Cortex of kidney (tissue), 1 donor: ENCODE measurements at places on chromosomes 6 and 20.

- no peak for DNase-seq
Observed at GRCh38 chr6:138157986-138158638, 3.6 kb upstream of the ARFGEF3 start.

DNA sequence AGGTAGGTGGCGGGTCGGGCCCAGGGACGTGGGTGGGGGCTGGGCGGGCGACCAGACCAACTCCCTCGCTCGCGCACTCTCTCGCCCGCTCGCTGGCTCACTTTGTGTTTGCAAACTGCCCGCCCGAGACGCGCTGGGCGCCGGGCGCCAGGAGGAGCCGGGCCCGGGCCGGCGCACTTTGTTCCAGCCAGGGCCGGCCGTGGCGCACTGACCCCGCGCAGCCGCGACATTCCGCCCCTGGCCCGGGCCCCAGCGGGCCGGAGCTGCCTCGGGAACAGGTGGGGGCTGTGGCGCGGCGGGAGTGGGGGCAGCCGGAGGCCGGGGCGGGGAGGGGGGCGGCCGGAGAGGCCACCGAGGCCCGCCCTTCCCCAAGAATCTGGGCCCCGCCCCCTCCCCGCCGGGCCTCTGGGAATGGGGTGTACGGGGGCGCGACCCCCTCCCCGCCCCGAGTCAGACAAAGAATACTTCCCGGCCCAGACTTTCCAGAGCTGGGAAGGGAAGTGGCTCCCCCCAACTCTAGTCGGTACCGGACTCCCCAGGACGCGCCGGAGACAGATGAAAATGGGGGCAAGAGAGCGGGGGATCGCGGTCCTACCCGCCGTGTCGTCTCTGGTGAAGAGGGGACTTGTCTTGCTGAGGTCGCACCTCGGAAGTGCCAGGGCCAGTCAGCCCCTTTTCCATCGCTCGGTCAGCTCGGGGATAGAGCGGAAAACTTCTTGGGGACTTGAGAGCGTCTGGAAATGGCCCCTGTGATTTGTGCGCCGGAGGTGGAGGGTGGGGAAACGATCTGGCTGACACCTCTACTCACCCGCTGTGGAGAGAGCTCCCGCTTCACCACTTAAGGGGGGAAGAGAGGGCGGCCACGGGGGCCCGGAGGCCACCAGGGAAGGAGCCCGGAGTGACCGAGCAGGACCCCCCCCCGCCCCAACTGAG, 951 bp downstream of the FOXP4 start:
- DNase-seq = no peak

DNA sequence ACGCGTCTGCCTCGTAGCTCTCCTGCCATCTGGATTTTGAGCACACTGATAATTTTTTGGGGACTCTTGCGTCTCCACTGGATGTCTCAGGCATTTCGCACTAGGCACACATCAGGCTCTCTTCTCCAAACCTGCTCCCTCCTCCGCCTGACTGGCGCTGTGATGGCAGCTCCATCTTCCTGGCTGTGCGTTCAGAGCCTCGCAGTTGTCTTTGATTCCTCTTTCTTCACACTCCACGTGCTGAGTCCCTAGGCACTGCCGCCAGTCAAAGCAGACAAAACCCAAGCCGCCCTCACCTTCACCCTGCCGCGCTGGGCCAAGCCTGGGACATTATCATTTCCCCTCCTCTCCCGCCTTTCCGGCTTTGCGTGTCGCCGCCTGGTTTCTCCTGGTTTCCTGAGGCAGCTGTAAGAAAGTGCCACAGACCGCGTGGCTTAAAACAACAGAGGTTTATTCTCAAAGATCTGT, 778 bp downstream of the PSMG4 start:
- no peak for DNase-seq

- DNase-seq = no peak
Observed at GRCh38 chr6:157282284-157282683, 41.0 kb downstream of the TMEM242 start.

DNA sequence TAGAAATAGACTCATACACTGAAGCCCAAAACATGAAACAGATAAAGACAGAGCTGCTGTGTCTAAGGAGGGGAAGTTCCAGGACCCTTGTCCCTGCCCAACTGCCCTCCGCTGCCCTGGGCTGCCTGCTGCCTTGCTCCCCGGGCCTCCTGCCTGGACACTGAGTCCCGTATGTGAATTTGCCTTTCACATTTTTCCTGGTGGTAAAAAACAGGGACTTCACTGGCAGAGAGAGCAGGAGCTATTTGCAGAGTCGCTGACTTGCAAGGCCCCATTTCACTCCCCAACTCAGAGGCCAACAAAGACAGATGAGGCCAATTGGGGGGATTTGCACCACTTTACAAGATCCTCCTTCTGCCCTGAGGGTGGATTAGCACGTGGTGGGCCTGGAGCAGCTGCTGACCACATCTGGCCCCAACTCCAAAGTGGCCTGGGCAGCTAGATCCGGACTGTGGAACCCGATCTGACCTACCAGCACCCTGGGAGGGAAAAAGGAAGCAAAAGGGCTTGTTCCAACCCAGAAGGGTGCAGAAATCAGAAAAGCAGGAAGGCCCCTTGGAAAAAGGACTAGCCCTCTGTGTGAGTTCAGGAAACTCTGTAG, 61.4 kb downstream of the NOL4L start:
- DNase-seq = no peak

- DNase-seq = no peak
Observed at GRCh38 chr6:53879608-53880007, 84.8 kb downstream of the LRRC1 start.

- DNase-seq = no peak
Observed at GRCh38 chr6:82381278-82381677, 17.7 kb downstream of the TPBG start.

DNA sequence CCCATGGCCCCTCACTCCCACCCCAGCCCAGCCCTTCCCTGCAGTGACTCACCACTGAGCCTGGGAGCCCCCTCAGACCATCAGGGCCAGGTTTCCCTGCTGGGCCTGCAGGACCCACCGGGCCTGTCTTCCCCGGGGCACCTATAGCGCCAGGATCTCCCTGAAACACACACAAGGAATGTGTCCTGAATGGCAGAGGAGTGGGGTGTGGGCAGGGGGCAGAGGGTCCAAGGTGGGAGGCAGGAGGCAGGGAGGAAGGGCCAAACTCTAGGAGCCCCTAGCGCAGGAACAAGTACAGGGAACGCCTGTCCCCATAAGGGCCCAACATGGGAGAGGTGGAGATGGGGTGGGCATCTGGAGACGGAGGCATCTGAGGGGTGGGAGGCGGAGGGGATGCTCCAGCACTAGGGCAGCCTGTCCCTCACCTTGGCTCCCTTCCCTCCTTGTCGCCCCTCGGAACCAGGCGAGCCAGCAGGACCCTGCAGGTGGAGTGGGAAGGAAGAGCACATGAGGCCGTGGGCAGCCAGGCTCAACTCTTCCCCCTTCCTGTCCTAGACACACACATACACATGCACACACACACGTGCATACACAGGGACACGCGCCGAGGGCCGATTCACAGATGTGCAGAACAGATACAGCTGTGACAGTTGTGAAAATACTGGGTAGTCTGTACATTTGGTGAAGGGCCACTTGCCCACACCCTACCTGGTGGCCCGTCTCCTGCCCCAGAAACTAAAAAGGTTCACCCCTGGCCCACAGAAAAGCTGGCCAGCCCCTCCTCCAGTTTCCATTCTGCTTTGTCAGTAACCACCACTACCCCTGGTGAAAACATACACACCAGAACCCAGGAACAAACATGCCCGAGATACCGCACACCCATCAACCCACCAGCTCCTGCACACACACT, 24.6 kb downstream of the COL11A2 start:
- DNase-seq = no peak

- no peak for DNase-seq
Observed at GRCh38 chr6:5481033-5481432, 219.7 kb downstream of the FARS2 start.

DNA sequence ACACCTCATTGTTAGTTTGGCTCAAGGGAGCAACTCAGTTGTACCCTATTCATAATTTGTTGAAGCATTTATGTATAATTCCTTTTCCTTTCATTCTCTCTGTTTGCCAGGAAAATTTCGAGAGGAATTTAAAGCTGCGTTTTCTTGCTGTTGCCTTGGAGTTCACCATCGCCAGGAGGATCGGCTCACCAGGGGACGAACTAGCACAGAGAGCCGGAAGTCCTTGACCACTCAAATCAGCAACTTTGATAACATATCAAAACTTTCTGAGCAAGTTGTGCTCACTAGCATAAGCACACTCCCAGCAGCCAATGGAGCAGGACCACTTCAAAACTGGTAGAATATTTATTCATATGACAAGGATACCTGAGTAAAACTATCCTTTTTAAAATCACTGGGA, 45.2 kb upstream of the GFRAL start:
- no peak for DNase-seq

- DNase-seq = no peak
Observed at GRCh38 chr6:123638865-123639264, 2.1 kb upstream of the TRDN start.

DNA sequence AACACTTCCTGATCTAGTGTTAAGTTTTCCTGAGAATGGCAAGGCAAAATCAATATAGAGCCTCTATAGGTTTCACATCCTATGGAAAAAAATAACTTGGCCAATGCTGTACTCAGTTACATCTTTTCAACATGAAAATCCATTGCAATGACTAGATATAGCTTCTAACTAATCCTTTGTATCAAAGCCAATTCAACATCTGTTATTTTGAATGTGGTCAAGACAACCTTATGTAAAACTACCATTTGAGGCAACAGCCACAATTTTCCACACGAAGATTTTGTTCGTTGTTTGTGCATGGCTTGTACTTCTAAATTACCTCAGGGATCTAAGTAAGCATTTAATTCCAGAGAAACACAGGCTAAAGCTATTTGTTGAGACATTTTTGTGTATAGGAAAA, 637.8 kb upstream of the EYS start:
- no peak for DNase-seq

GRCh38 chr6:163733061-163733460, 318.5 kb downstream of the QKI start:
- DNase-seq = no peak

- DNase-seq = no peak
Observed at GRCh38 chr6:105178110-105178509, 1.7 kb downstream of the POPDC3 start.

DNA sequence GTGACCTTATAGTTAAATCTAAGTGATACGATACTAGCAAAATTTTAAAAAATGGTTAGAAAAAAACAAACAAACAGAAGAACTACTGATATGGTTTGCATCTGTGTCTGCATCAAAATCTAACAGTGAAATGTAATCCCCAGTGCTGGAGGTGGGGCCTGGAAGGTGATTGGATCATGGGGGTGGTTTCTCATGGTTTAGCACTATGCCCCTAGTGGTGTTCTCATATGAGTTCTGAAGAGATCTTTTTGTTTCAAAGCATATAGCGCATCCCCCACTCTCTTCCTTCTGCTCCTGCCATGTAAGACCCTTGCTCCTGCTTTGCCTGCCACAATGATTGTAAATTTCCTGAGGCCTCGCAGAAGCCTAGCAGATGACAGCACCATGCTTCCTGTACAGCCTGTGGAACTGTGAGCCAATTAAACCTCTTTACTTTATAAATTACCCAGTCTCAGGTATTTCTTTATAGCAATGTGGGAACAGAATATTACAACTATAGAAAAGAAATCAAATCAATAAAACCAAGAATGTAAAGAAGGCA, 5.4 kb downstream of the FBXL4 start:
- no peak for DNase-seq

DNA sequence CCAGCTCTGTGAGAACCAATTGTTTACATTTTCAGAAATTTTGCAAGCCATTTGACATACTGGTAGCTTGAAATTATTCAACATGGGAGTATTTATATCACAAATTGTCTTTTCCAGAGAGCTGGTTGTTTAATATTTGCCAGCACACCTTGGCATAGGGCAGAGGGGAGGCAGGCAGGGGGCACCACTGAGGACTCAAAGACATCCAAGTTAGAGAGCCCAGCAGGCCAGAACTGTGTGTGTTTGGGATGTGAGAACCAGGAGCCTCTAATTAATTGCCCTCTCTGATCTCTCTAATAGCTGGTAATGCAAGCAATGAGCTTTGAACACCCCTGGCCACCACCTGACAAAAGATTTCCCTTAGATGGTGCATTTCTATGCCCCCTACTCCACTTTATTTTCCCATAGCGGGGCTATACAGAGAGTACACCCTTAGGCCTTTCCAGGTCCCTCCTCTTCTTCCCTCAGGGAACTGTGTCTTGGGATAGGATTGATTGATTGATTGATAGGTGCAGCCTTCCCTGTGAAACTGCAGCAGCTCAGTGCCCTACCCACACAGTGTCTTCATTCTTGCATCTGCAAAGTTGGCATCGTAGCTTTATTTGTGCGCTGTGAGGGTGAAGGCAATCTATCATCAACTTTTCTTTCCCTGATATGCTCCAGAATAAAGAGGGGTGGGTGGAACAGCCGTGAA, 29.2 kb downstream of the MOCS1 start:
- DNase-seq = no peak

DNA sequence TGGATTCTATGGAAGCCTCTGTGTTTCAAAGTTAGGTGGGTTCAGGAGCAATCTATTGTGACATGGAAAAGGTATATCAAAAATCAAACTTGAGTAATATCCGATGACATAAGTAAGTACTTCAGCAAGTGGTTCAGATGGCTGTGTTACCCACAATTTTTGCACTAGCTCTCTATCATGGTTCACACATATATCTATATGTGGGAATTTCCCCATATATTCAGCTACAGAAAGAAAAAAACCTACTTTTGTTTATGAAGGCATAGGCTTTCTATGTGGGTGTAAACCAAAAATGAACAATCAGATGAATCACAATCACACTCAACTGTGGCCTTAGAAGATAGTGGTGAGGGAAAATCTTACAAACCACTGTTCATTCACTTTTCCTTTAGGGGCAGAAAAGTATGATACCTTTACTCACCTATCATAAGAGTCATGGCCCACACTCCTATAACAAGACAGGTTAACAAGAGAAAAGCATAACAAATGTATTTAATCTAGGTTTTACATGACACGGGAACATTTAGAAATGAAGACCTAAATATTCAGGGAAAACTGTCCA, 449.6 kb upstream of the HTR1E start:
- no peak for DNase-seq

DNA sequence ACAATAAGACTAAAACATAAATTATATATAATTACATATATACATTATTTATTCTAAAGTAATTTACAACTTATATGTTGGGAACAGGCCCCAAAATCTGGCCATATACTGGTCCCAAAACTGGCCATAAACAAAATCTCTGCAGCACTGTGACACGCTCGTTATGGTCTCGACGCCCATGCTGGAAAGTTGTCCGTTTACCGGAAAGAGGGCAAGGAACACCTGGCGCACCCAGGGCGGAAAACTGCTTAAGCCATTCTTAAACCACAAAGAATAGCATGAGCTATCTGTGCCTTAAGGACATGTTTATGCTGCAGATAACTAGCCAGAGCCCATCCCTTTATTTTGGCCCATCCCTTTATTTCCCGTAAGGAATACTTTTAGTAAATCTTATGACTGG, 164.9 kb downstream of the CENPW start:
- DNase-seq = no peak

GRCh38 chr6:109323241-109323640, 59.0 kb downstream of the CD164 start:
- no peak for DNase-seq

GRCh38 chr20:1263853-1264252, 2.2 kb upstream of the SNPH start:
- no peak for DNase-seq
